Suprapubic skin (tissue), 4 donors: ENCODE measurements at places on chromosomes 11 and 22.
A peak's percentile ranks its signal among the peaks of the same experiment; 100 is the strongest.

- peak; percentile 73 for DNase-seq
Measured at GRCh38 chr22:49203859-49204598, 623.6 kb downstream of the BRD1 start.

DNA sequence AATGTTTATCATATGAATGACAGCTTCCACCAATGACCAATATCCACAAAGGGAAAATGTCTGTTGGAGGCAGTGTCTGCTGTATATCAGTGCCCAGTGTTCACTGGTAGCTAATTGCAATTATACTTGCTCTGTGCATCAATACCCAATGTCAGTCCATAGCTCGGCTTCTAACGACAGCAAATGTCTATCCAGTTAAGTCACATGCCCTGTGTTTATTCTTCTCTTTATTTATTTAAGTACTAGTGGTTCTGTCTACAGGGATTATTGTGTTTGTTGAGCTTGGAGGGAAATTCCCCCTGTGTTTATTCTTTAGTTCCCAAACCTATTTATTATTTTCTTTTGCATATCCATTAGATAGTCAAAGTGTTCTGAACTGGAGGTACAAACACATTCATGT lies 18.6 kb downstream of the TSKU start:
- DNase-seq = peak; percentile 8

- no peak for DNase-seq
Measured at GRCh38 chr11:91608677-91609076, 615.9 kb upstream of the FAT3 start.

DNA sequence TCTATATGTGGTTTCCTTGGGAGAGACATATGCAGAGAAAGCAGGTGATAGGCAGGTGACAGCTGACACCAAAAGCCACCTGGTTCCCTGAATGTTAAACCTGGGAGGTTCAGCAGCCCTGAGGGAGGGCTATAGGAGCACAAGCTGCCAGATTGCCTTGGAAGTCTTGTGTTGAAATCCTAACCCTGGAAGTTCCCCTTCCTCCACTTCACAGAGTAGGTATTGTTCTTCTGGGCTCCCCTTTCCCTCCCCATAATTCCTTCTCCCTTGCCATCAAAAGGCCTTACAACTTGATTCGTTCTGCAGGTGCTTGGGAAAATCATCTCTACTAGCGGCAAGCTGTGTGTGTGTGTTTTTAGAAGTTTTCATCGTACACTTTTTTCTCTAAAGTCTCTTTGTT lies 5.4 kb downstream of the LDLRAD3 start:
- no peak for DNase-seq

DNA sequence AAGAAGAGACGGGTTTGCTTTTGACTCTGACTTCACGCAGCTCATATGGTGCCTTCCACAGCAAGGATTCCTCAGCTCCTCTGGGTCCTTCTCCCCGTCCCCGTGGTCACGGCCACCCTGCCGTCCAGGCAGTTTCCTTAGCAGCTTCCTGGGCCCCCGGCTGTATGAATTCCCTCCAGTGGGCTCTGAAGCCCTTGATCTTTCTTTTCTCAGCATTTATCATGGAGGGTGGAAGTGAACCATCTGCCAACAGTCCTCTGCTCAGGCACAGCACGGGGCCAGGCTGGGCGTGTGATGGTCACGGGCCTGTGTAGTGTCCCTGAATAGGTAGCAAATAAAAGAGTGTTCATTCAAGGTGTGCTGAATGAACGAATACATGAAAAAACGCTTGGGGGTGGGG lies 782.4 kb downstream of the BRD1 start:
- peak; percentile 24 for DNase-seq

- peak; percentile 38 for DNase-seq
Measured at GRCh38 chr22:44365191-44365590, 52.4 kb upstream of the SHISAL1 start.

- no peak for DNase-seq
Measured at GRCh38 chr11:74450318-74450717, 17.0 kb downstream of the KCNE3 start.

- DNase-seq = no peak
Measured at GRCh38 chr11:74345420-74345819, 34.0 kb upstream of the P4HA3 start.

DNA sequence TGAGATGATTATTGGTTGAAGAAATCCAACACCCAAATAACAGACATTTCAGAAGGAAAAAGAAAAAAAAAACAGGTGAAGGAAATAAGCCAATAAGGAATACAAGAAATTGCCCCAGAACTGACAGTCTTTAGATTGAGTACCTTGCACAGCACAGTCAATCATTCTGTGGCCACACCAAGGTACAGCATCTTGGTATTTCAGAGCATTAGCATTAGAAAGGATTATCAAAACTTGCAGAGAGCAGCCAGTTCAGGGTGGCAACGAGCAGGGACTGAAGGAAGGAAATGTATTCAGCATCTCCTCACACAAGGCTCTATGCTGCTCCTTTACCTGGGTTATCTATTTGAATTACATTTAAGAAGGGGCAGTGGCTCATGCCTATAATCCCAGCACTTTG lies 2.1 kb downstream of the ADA2 start:
- no peak for DNase-seq

GRCh38 chr11:22713336-22713735 lies 46.9 kb downstream of the GAS2 start:
- no peak for DNase-seq

DNA sequence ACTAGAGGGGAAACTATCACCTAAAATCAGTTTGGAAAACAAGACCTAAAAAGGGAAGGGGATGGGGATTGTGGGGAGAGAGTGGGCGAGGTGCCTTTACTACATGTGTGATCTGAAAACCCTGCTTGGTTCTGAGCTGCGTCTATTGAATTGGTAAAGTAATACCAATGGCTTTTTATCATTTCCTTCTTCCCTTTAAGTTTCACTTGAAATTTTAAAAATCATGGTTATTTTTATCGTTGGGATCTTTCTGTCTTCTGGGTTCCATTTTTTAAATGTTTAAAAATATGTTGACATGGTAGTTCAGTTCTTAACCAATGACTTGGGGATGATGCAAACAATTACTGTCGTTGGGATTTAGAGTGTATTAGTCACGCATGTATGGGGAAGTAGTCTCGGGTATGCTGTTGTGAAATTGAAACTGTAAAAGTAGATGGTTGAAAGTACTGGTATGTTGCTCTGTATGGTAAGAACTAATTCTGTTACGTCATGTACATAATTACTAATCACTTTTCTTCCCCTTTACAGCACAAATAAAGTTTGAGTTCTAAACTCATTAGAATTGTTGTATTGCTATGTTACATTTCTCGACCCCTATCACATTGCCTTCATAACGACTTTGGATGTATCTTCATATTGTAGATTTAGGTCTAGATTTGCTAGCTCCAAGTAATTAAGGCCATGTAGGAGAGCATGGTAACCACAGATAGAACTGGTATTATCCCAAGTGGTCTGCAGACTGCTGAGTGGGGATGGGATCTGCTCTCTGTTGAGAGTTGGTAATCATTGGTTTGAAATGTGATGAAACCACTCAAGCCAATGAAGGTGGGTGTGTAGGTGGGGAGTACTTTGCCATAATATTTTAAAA lies 3.6 kb downstream of the NEAT1 start:
- DNase-seq = peak; percentile 36

DNA sequence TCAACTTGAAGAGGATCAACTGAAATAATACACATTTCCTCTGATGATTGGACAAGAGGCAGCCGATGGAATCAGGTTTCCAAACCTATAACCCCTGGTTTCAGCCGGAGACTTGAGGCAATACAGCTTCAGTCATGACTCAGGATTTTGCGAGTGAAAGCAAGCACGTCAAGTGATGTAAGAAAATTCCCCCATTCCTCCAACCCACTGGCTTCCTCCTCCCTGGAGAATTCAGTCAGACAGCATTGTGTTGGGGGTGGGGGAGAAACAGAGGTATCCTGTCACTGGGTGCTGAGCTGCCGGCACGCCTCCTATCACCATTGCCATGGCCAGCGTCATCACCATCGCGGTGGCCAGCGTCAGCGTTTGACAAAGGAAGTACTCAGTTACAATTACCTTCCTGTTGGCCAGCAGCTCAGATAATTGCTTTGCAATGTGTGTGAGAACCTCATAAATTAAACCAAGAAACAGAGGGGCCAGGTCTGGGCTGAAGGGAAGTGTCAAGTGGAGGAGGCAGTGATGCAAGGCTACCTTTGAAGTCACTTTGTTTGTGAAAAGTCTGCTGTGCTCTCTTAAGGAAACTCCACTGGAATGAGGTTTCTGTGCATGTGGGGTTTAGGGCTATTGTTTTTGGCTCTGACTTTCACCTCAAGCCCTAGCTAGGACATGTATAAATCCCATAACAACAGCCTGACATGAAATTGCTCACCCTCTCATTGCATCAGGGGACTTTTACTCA lies 50.2 kb downstream of the LIF start:
- peak; percentile 88 for DNase-seq

DNA sequence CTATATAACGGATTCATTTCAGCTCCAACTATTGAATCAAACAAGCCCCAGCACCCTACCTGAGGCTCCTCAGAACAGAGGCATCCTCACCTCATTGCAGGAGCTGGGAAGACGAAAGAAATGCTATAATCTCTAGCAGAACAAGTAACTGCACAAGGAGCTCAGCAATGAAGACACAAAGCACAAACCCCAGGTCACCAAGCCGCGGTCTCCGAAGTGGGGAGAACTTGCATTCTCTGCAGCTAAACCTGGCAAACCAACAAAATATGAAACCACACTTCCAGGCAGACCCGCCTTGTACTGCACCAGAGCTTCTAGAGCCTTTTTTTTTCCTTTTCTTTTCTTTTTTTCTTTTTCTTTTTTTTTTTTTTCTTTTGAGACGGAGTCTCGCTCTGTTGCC lies 21.8 kb upstream of the CD5 start:
- DNase-seq = no peak

GRCh38 chr11:62430425-62430824 lies 11.6 kb downstream of the SCGB1A1 start:
- DNase-seq = no peak

GRCh38 chr22:40218152-40218551 lies 40.4 kb downstream of the TNRC6B start:
- no peak for DNase-seq

- no peak for DNase-seq
Measured at GRCh38 chr22:17779286-17780115, 5.2 kb upstream of the BID start.

- no peak for DNase-seq
Measured at GRCh38 chr22:35033635-35034296, 32.2 kb upstream of the ISX start.

GRCh38 chr22:27798511-27799014 lies 3.0 kb downstream of the MN1 start:
- DNase-seq = no peak

DNA sequence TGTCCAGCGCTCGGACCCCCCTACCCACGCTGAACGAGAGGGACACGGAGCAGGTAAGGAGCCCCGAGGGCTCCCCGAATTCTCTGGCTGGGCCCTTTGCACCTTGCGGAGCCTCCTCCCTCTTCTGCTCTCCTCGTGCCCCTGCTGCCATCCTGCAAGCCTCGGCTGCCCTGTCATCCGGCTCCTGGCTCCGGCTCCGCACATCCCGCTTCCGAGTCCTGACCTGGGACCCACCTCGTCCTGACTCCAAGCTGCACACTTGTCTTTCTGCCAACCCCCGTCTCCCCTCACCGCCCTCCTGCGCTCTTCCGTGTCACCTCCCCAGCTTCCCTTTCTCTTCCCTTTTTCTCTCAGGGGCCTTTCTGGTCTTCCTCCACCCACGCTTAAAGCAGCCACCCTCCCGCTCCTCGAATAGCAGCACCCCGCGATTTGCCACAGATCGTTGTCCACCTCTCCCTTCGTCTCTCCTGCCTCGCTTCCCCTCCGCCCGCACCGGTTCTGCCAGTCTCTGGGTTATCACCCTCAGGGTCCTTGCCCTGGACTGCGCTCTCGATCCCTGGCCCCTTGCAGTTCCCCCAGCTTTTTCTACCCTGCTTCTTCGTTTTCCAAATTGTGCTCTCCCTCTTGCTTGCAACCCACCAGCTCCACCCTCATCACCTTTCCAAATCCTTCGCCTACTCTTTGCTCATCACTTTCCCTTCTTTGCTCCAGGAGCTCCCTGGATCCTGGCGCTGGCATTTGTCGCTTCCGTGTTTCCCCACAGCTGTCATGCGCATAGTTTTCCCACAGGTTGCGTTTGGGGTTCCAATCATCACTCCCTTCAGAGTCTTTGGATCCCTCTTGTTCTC lies 822 bp downstream of the MARK2 start:
- DNase-seq = no peak

DNA sequence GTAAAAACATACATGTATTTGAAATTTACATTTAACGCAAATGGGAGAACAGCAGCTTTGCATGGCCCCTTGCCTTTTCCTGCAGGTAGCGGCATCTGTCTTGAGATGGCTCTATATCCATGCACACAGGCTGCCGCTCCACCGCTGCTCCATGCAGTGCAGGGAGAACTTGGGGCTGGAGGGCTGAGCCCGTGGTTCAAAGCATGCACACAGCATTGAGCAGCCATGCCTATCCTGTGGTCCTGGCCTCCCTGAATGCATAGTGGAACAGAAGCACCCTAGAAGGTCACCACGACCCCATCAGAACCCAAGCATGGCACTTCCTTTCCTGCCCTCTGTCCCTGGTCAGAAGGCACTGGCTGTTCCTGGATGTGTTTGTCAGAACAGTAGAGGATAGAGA lies 35.0 kb upstream of the TP53I11 start:
- peak; percentile 56 for DNase-seq

- DNase-seq = no peak
Measured at GRCh38 chr22:40890881-40891280, 29.0 kb upstream of the DNAJB7 start.

DNA sequence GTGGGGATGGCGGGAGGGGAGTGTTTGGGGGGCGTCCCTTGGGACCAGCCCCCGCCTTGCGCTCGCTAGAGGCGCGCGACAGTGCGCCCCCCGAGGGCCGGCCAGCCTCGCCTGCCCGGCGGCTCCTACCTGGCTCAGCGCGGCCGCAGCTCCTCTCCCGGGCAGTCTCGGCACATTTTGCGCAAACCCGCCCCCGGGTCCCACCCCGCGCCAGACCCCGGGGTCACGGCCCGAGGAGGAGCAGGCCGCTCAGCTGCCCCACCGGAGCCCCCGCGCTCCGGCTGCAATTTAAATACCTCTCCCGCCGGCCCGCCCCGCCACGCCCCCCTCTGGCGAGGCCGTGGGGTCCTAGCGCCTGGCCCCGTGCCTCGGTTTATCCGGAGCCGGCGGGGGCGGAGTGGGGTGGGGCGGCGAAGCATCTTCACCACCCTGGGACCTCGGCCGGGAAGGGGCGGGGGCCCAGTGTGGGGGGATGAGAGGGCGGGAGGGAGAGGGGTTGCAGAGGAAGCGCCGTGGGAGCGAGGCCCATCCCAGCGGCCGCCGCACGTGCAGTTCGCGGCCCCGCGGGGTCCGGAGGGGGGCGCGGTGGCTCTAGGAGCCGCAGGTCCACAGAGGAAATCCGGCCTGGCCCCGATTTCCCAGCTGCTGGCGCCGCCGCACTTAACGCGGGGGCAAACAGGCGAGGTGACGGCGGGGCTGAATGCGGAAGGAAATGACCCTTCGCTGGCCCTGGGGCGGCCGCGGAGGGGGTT lies at the start of gene LRRC32:
Gene LRRC32, minus strand, starts transcription at position 263 of the 752 bp plus-strand sequence. CDS start 4,793 bp downstream, outside the sequence.
- DNase-seq = peak; percentile 80

DNA sequence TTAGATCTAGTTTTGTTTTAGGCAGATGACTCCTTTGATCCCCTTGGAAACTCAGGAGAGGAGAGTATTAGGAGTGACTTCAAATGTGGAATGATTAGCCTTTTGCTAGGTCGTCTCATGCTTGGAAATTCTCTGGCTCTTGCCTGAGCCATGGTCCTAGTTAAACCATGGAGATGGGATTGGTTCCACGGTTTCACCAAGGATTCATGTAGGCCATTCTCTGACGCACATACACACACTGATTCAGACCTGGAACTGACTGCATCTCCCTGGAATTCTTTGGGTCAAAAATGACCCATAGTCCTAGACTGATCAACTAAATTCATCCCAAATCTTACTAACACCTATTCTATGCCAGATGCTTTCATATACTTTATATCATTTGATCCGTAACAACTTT lies 56.5 kb downstream of the POLD3 start:
- no peak for DNase-seq
